ENCODE measurements at places on chromosomes 6 and 20. TPM values are rescaled to one million over a fixed set of nuclear protein-coding genes. Genes with fewer than 3 reads are reported as not detected.

- peak; percentile 93 for ATAC-seq
Measured at GRCh38 chr6:160254467-160255312, 3.9 kb downstream of the SLC22A2 start.

- peak; percentile 13 for ATAC-seq
Measured at GRCh38 chr6:112253498-112253840, 898 bp downstream of the LAMA4 start.

DNA sequence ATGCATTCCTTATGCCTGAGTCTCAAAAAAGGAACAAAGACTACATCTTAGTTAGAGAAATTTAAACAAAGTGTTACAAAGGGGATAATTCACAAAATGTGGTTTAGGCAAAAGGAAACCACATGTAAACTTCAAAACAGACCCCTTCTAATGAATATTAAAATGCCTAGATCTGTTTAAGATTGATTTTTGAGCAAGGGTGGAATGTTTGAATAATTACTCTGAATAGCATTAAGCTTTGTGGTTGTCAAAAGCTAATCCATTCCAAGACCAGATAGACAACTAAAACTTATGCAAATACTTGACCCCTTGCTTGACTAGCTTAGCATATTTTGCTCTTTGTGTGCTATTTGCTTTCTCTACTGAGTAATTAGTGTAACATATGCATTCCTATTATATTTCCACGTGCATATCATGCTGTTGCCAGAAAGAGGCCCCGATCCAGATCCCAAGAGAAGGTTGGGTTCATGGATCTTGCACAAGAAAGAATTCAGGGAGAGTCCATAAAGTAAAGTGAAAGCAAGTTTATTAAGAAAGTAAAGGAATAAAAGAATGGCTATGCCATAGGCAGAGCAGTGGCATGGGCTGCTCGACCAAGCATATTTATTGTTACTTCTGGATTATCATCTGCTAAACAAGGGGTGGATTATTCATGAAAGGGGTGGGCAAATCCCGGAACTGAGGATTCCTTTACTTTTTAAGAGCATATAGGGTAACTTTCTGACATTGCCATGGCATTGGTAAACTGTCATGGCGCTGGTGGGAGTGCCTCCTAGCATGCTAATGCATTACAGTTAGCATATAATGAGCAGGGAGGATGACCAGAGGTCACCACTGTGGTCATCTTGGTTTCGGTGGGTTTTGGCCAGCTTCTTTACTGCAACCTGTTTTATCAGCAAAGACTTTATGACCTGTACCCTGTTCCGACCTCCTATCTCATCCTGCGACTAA is 1193.4 kb upstream of the EYS start:
- no peak for ATAC-seq

DNA sequence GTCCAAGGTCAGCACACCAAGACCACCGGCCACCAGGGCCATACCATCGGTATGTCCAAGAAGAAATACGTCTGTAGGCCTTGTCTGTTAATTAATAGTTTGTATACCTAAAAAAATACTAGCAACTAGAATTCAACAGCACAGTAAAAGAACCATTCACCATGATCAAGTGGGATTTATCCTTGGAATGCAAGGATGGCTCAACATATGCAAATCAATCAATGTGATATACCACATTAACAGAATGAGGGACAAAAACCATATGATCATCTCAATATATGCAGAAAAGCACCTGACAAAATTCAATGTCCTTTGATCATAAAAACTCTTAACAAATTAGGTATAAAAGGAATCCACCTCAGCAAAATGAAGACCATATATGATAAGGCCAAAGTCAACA is 24.4 kb downstream of the RPP40 start:
- no peak for ATAC-seq

DNA sequence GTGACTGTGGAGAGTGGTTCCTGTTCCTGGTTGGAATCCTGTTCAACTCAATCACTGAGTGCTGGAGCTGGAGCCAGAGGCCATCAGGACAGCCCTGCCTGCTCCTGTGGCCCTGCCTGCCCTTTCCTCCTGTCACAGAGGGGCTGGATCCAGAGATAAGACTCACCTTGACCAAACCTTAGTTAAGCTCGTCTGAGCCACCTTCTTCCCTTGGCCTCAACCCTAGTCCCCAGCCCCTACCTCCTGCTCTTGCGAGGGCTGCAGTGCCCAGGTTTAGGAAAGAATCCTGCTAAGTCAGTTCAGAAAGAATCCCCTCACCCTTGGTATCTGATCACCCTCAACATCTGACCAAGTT is 47.0 kb upstream of the CST5 start:
- no peak for ATAC-seq

DNA sequence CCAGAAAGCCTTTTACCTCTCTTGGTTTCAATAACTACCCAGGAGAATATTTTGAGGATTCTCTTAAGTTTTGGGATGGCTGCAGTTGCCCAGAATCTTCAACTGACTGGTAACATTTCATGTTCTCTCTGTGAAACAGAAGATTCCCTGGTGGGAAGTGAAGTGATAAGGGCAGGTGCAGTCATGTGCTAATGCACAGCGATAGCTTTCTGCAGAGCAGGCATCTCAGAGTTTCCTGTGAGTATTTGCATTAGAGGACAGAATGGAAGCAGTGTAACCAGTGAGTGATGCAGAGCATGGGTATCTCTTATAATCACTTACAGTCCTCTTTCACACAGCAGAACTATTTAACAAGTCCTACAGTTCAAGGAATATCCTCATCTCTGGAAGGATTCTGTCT is 76.1 kb downstream of the HCRTR2 start:
- no peak for ATAC-seq

GRCh38 chr6:44012078-44012493 is 115.2 kb downstream of the MRPL14 start:
- peak; percentile 40 for ATAC-seq

DNA sequence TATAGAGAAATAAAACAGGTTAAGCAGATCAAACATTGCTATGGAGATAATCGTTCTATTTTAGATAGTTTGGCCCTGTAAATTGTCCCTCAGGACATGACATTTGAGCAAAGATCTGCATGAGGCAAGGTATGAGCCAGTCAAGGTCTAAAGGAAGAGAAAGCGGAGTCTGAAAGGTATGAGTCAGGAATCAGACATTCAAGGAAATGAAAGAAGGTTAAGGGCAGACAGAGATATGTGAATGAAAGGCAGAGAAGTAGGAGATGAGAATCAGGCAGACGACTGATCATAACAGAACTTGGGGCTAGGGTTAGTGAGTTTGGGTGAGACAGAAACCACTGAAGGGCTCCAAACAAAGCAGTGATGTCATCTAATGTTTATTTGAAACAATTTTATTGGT is 775.8 kb downstream of the MAFB start:
- ATAC-seq, result peak; percentile 55

ENPP1 gene
- total RNA-seq, result 0.36 TPM

DNA sequence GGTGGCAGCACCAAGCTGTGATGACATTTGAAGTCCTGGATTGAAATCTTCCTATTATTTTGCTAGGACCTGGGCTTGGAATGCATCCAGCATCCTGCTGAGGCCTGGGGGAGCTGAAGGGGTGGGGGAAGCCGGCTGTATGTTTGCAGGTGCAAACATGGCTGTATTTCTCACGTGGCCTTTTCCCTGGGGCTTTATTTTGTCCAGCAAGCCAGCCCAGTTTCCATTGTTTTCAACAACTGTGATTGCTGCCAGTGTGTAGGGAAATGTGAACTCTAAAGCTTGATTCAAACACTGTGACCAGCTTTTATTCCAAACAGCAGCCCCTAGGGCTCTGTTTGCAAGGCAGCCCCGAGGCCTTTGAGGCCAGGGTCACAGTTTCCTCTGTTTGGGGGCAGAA is 683.0 kb downstream of the DHX35 start:
- no peak for ATAC-seq

FAM184A gene
- total RNA-seq, result 0.76 TPM

- ATAC-seq, result peak; percentile 46
Measured at GRCh38 chr6:137776786-137777686, 90.0 kb upstream of the TNFAIP3 start.

C6orf15 gene
- total RNA-seq, result not detected

- ATAC-seq, result no peak
Measured at GRCh38 chr20:12211361-12211760, 293.7 kb downstream of the BTBD3 start.

PRKN gene
- 2.4 TPM for total RNA-seq

GRCh38 chr6:56250266-56250665 is 2.9 kb upstream of the COL21A1 start:
- no peak for ATAC-seq

NKAIN4 gene
- not detected for total RNA-seq

MOXD1 gene
- 31.4 TPM for total RNA-seq

Data from esophagus mucosa (tissue), 1 donor.